ENCODE measurements at places on chromosomes 11 and 22. TPM values are rescaled to one million over a fixed set of nuclear protein-coding genes. Genes with fewer than 3 reads are reported as not detected.

EFCAB6 gene
- total RNA-seq, result 0.48 TPM

CLDN5 gene
- total RNA-seq, result 69.4 TPM

USP28 gene
- 12.0 TPM for total RNA-seq

KRTAP5-8 gene
- total RNA-seq, result not detected

- DNase-seq, result no peak
Observed at GRCh38 chr22:42747701-42748513, 27.2 kb upstream of the A4GALT start.

- DNase-seq, result no peak
Observed at GRCh38 chr11:26715133-26715532, 6.7 kb downstream of the SLC5A12 start.

DNA sequence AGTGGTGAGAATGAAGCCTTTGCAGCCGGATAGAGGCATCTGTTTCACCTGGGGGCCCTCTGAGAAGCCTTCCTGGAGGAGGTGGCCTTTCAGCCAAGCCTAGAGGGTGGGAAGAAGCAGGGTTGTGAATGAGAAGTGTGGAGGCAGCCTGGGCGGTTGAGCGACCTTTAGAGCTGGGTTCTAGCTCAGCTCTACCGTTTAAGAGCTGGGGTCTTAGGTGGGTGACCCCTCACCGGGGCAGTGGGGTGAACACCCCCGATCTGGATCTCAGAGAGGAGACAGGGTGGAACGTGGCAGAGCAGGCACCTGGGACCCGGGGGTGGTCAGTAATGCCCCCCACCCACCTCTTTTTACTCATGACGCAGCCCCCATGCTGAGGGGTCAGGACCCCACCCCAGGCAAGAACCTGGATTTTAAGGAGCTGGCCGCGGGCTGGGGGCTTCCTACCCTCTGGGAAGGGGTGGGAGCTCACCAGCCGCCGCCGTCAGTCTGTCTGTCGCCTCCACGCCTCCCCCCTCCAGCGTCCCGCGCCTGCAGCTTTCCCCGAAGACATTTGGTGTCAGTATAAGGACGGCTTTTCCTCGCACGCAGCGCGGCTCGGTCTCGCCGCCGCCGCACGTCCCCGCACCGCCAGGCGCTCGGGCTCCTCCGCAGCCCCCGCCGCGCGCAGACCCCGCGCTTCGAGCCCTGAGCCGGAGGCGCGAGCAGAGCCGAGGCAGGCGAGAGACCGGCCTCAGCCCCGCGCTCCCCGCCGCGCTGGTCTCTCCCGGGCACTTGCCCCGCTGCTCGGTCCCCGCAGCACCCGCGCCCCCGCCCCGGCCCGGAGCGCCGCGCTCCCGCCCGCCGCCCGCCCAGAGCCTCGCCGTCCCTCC is 13.3 kb upstream of the CACNA1I start:
- DNase-seq, result no peak

DNA sequence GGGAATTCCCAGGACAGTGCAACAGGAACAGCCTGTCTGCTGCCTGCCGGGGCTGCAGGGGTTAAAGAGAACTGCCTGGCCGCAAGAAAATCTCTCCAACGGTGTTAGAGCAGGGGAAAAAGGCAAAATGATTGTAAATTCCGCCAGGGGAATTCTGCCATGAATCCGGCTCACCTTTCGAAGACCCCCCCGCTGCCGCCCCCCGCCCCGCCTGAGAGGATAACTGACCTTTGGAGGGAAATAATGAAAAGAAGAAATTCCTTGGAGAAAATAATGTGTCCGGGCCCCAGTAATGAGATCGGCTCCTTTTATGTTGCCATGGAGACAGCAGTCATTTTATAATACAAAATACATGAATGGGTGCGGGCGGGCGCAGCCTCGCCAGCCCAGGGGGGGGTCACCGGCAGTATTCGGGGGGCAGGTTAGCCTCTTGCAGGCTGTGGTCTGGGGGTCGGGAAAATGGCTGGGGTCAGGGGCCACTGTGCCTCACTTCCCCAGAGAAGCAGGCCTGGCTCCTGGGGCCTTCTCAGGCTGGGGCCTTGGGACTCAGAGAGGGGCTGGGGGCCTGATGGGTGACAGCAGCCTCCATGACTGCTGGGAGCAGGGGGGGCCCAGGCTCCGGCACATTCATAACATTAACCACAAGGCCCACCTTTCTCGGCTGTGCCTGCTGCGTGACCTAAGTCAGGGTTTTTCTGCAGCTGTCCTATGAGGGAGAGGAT is 228.1 kb downstream of the MN1 start:
- no peak for DNase-seq

DNA sequence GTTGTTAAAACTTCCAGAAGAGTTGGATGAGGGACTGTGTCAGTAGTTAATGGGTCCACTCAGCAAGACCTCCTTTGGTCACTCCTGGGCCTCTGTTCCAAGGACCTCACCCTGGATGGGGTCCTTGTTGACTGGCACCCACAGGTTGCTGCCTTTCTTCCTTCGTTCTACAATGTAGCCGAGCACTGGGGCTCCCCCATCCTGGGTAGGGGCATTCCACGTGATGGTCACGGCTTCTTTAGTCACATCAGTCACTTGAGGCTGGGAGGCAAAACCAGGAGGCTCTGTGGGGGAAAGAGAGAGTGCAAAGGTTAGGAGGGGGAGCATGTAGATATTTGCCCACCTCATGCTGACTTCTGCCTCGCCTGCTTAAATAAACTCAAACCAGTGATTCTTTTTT is 12.0 kb downstream of the TMEM86A start:
- no peak for DNase-seq

DNA sequence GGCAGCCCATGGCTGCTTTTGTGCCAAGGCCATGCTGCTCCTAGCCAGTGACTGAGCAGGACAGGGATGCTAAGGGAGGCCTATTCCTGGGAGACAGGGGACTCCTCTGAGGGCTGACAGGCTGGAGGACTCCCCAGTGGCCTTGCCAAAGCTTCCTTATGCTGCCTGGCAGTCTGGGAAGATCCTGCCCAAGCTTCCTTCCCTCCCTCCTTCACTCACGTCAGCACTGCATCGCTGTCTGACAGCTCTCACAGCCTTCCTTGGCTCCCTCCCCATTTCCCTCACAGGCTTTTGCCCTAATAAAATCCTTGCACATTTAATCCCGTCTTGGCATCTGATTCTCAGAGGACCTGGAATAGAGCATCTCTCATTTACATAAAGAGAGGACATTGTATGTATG is 26.5 kb downstream of the HTR3A start:
- no peak for DNase-seq

DNA sequence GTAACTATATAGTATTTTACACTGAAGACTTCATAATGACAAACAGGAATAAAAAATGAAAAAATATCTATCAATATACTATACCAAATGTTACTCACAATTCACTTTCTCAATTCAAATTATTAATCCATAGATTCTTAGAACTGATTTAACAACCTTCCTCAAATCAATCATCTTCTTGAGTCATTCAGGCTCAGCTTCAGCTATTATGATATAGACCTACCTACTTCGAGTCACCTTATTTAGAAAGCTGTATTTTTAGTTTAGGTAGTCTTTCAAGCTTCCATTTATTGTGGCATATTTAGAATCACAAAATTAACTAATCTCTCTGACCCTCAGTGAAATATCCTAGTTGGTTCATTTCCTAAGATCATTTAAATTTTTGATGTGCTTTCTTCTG is 8.2 kb downstream of the CREBZF start:
- no peak for DNase-seq

Data from omental fat pad (tissue), 4 donors.